Activated CD4-positive, alpha-beta T cell treated with anti-CD3 and anti-CD28 coated beads for 4 hours (primary cell): ENCODE measurements at places on chromosomes 2 and 18.

- DNase-seq = no peak
These were observed 72.5 kb downstream of the RTTN start for GRCh38 chr18:70132999-70133398.

GRCh38 chr2:239889641-239890121 is 135.5 kb downstream of the NDUFA10 start:
- DNase-seq = no peak

- no peak for DNase-seq
These were observed 510.1 kb upstream of the SLC8A1 start for GRCh38 chr2:40962026-40962425.

GRCh38 chr18:57915248-57915647 is 112.1 kb upstream of the ATP8B1 start:
- no peak for DNase-seq

- DNase-seq = no peak
These were observed 46.3 kb upstream of the STAT4 start for GRCh38 chr2:191197096-191197495.

DNA sequence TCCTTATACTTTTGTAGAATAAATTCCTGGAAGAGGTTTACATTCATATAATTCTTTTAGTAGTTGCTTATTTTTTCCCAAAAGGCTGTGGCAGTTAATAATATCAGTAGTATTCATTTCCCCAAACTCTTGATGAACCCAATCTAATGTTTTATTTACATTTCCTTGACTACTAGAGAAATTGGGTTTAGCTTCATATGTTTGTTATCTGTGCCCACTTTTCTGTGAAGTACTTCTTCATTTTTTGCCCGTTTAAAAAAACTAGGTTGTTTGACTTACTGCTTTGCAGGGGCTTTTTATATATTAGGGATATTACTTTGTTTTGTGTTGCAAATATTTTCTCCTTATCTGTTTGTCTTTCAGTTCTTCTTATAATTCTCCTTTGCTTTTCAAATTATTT is 17.2 kb downstream of the RALB start:
- no peak for DNase-seq

- DNase-seq = no peak
These were observed 117.0 kb downstream of the NFATC1 start for GRCh38 chr18:79512461-79513380.

DNA sequence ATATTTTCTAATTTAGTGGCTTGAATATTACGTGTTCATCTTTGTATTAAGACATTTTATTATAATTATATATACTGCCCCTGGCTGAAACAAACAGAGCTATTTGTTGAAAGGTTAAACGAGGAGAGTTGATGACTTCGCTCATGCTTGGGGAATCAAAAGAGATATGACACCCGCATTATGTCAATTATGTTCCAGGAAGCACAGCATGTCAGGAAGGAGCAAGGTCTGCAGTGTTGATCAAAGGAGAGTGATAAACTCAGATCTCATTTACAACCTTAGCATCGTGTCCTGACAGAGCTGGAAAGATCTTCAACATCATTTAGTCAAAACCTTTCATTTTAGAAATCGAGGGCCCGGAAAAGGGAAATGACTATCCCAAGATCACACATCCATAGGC is 510.1 kb downstream of the TDRD15 start:
- DNase-seq = no peak

DNA sequence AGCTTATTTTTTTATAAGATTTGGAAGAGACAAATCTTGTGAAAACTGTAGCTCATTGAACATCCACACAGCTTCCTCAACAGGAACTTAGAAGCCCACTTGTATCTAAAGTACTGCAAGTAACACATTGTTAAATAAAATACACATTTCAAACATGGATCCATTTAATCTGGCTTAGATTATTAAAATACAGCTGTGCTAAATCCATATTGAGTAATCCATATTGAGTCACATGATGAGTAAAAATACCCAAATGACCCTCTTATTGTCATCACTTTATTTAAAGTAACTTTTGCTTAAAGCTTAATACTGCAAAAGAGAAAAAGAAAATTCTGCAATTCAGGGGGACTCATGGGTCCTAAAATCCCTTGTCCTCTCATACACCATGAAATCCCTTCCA is 133.3 kb downstream of the OSR1 start:
- no peak for DNase-seq

DNA sequence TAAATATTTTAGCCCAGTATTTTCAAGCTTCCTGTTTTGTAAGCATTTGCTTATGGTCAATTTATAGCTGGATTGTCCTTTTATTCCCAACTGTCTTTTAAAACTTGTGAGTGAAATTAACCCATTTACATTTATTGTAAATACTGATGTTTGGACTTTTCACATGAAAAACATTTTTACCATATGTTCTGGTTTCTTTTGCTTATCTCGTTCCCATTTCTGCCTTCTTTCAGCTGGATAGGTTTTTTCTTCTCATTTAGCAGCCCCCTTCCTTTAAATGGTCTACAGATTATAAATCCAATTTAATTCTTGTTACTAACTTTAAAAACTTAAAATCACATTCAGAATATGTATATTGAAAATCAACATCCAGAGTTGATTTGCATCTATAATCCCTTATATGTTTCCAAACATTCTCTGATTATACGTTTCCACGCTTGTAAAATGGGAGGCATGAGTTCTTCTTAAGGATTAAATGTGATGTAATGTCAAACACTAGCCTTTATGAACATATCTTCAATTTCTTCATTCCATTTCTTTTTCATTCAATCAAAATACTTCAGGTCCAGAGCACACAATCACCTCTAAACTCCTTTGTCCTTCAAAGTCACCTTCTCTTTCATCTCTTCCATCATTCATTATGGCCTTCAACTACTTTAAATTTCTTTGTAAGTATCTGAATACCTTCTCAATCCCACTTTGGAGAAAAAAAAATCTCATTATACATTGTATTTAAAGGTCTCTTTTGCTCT is 1.1 kb upstream of the KDM3A start:
- DNase-seq = no peak

- DNase-seq = no peak
These were observed 93.7 kb upstream of the ZNF516 start for GRCh38 chr18:76588601-76589226.

DNA sequence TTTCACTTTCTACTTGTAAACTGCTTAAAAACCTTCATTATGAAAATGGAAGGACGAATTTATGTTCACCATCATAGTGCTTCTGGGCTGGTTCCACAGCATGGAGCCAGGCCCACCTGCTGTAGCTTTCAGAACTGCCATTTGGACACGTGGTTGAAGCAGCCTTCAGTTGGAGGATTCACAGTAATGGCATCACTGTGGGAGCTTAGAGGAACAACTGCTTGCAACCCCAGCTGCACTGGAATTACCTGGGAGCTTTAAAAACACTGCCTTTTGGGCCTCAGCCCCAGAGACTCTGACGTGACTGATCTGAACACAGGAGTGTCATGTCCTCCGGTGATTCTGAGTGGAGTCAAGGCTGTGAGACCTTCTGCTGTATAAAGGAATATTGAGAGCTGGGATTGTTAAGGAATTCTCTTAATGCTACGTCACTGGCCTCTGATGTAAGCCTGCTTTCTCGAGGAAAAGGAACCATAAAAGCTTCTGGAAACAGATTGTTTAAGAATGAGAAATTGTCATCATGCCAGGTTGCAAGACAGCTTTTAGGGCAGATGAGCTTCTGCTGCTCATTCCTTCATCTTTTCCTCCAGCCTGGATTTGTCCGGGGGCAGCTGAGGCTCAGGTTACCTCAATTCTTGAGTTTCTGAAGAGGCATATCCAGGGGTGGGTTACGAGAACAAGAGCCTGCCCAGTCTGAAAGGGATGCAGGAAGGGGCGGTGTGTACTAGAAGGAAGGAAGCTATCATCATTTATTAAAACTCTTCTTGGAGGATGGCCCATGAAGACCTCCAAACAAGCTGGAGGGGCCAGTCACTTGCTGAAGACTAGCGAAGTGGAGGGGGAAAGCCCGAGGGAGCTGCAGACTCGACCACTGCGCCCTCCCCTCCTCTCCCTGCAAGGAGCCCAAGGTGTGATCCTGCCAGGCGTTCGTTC is 1.3 kb upstream of the IL1R1 start:
- DNase-seq = no peak

GRCh38 chr2:24919506-24920097 is 435 bp downstream of the ADCY3 start:
- peak; percentile 25 for DNase-seq

- DNase-seq = no peak
These were observed 545 bp downstream of the GLI2 start for GRCh38 chr2:120736202-120736623.

DNA sequence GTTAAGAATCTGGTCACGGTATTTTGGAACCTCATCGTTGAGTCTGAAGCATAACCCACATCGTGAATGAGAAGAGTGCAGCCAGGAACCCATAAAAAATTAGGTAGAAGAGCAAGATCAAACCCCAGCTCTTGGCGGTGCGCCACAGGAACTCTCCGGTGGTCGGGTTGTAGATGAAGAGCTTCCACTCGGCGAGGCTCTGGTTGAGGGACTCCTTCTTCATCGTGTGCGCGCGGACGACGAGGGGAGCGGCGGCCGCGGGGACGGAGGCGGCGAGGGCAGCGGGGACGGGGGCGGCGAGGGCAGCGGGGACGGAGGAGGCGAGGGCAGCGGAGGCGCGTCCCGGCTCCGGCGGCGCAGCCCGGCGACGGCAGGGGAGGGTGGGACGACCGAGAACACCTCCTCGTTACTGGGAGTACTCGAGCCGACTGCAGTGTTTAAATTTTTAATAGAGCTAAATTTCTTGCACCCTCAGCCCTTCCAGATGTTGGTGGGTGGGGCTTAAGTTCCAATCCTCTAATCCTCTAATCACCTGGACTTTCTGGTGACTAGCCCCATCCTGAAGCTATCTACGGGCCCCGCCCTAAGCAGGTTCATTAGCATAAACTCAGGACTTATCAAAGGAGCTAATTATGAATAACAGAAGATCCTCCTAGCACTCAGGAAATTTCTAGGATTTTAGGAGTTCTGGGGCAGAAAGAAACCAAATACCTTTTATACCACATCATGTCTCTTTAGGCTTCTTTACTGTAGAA is 20.4 kb upstream of the PAPOLG start:
- DNase-seq = peak; percentile 5

DNA sequence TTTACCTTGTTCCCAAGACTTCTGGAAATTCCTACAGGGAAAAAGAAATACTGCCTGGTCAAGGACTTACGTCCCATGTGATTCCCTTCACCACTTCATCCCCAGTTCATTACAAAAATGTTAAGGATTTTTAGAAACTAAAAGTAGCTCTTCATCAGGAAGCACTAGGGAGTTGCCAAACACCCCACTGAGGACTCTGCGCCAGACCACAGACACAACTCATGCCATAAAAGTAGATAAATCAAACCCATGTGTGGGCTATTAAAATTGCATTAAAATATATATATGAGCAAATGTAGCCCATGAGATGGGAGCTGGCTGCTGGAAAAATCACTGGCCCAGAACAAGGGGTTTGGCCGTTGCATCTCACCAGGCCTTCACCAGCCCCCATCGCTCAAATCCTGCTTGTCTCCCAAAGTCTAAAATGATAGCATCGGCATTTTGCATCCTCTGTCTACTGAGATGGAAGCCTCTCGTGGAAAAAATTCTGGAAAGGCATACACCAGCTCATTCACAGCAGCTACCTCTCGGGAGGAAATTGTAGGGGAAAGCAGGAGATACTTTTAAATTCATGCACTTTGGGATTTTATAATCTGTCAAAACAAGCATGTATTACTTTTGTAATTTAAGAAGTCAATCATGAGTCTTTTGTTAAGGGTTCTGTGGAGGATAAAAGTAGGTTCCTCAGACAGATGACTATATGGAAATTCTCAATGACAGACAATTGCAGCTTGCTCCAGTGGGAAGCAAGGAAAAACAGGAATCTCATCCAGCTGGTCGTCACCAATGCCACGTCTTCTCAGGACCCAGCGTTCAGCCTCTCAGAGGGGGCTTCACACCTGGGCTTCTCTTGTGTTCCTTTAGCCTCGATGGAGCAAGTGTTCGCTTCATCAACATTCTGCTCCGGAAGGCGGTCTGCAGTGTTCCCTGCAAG is 113.9 kb downstream of the MREG start:
- no peak for DNase-seq

DNA sequence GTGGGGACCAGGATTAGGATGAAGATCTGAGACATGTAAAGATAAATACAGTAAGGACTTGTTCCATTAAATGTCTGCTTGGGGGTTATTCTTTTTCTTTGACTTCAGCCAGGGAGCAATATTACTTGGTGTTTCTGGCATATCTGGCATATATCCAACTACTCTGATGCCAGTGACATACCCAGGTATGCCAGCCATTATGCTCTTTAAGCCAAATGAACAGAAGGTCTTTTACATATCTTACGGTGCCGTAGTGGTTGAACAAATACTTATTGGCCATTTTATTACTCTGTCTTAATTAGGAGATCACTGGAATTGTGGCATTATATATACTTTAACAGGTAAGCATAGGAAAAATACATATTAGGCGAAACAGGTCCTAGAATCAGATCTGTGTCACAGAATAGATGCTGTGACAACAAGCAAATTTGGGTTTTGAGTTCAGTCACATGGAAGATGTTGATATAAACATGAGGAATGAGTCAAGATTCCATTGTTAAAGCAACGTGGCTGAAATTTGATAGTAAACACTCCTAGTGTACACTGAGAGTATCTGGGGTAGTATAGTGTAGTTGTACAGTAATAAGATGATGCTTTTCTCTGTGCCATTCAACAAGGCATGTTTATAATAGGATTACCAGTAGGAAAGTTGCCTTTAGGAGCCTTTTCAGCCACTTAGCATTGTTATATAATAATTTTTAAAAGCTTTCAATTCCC is 62.6 kb downstream of the KCTD18 start:
- no peak for DNase-seq

DNA sequence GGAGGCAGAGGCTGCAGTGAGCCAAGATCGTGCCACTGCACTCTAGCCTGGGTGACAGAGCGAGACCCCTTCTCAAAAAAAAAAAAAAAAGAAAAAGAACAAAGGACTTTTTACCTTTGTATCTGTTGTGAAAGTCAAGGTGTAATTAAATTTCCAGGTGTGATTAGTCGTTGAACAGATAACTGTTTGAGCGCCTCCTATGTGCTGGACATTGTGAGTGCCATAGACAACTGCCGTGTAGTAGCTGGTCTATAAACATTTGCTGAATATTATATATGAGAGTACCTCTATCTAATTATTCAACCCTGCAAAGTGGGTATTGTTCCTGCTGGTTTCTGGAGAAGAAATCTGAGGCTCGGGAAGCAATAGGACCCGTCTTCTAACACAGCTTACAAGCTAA is 71.8 kb downstream of the ASAP2 start:
- DNase-seq = no peak

- DNase-seq = no peak
These were observed 177.2 kb upstream of the DPP10 start for GRCh38 chr2:114265261-114265660.

DNA sequence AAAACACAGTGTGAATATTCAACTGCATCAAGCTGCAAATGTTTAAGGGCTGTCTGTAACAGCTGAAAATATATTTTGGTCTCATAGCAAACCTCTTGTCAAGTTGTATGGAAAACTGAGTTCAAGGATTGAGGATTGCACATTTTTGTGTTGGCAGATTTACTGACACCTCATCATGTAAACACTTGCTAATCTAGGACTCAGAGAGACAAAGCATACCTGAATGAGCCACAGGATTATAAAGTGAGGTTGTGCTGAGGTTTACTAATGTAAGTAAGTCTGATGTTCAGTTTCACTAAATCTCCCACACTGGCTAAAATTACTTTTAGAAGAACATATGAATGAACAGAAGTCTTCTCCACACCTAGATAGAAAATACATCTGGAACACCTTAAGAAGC is 1993.1 kb upstream of the CELF4 start:
- no peak for DNase-seq

- no peak for DNase-seq
These were observed 4.3 kb upstream of the GBX2 start for GRCh38 chr2:236172255-236173035.

- no peak for DNase-seq
These were observed 600.9 kb downstream of the PLCL1 start for GRCh38 chr2:198405311-198405710.
